ENCODE measurements at places on chromosomes 6 and 20. TPM values are rescaled to one million over a fixed set of nuclear protein-coding genes. Genes with fewer than 3 reads are reported as not detected.

The TRAPPC3L gene
- 0.49 TPM for total RNA-seq

- DNase-seq: no peak
Measured at GRCh38 chr20:32984196-32984595, 20.0 kb downstream of the SUN5 start.

DNA sequence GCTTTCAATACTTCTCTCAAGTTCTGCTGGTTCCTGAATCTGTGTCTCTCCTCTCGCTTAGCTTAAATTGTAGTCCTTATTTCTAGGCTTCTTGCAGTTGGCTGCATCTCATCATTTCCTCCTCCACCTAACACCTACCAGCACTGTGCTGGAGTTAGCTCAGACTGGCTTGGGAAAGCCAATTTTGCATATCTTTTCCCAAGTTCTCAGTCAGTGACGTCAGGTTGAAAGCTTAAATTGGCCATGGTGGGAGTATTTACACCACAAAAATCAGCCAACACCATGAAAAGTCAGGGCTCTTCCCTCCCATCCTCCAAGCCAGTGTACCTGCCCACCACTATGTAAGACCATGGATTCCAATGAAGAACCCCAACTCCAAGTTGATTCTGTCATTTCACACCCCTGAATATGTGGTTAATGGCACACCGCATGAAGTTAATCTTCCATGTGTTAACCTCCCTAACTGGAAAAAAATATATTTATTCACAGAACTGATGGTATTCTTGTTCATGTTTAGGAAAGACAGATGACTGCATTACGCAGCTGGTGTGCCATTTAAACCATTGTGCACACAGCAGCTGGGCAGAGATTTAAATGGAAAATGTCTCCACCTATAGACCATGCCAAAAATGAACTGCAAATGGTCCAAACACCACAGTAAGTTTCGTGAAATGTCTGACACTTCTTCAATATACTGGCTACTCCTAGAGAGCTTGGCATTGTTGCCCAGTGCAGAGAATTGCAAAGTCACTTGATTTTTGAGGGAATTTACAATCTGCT lies 274.1 kb upstream of the MAP3K7 start:
- DNase-seq: no peak

GRCh38 chr6:169212436-169212835 lies 41.2 kb downstream of the THBS2 start:
- peak; percentile 72 for DNase-seq

DNA sequence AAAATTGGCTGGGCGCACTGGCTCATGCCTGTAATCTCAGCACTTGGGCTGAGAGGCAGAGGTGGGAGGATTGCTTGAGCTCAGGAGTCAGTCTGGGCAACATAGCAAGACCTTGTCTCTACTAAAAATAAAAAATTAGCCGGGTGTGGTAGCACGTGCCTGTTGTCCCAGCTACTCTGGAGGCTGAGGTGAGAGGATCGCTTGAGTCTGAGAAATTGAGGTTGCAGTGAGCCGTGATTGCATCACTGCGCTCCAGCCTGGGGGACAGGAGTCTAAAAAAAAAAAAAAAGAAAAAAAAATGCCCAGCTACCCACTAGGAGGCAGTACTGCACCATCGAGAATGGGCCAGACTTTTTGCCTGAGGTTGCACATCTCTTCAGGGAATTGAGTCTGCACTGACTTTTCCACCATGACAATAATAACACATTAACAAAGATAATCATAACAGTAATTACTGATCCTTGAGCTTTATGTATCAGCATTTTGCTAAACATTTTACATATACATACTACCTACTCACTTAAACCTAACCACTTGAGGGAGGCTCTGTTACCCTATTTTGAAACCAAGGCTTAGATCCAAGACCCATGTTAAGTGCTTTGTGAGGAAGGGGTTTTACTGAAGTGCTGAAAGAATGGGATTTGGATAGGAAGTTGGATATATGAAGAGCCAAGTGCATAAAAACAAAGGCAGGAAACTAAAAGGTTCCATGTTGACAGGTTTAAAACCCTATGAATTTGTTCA lies 21.0 kb downstream of the SRSF3 start:
- no peak for DNase-seq

DNA sequence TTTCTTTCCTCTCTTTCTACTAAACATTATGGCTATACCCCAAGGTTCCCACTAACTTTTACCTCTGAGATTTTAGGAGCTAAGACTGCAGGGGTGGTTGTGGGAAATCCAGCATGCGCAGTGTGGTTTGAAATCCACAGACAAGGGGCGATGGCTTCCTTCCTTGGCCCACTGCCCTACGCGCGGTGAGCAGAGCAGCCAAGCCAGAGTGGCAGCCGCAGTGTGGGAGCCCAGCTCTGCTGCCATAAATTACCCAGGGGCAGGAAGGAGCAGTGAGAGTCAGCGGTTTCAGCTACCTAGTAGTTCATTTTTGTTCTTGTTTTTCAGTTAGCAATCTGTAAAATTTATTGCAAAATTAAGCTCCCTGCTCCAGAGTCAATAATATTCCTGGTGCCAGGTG lies 101.4 kb downstream of the BMP2 start:
- DNase-seq: no peak

DNA sequence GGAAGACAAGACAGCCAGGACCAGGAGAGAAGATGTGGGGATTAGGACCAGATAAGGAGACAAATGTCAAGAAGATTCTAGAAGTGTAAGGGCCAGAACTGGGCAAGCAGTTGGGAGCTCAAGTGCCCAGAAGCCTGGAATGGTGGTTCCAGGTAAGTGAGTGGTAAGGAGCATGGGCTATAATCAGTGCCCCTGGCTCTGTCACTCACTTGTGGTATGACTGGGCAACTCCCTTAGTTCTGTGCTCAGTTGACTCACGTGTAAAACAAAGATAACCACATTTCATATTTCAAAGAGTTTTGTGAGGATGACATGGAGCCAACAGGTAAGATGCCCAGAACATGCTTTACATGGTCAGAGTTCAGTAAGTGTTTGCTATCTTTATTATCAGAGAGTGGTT lies 11.2 kb downstream of the CCDC167 start:
- no peak for DNase-seq

DNA sequence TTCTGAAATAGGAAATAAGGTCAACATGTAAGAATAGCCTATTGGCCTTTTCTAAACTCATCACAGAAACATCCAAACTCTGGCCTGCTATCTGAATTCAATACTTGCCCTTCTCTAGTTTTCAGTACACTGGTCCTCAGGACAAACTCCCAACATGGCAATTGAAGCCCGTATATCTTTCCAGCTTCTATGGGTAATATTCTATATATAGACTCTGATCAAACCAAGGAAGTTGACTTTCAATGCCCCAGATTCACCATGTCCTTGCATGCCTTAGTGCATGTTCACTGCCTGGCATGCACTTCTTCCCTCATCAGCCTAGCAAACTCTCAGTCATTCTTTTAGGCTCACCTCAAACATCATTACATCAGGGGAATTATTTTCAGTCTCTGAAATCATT lies 73.2 kb downstream of the RSPO3 start:
- DNase-seq: no peak
